ENCODE measurements at places on chromosomes 5 and 9. TPM values are rescaled to one million over a fixed set of nuclear protein-coding genes. Genes with fewer than 3 reads are reported as not detected.

GRCh38 chr9:134936346-134937163 is 18.8 kb upstream of the FCN1 start:
- DNase-seq = peak; percentile 28

GRCh38 chr5:51162245-51162644 is 221.0 kb upstream of the ISL1 start:
- no peak for DNase-seq

- no peak for DNase-seq
Measured at GRCh38 chr5:54659700-54660131, 142.2 kb downstream of the SNX18 start.

- no peak for DNase-seq
Measured at GRCh38 chr5:35926389-35927051, 11.9 kb downstream of the CAPSL start.

DNA sequence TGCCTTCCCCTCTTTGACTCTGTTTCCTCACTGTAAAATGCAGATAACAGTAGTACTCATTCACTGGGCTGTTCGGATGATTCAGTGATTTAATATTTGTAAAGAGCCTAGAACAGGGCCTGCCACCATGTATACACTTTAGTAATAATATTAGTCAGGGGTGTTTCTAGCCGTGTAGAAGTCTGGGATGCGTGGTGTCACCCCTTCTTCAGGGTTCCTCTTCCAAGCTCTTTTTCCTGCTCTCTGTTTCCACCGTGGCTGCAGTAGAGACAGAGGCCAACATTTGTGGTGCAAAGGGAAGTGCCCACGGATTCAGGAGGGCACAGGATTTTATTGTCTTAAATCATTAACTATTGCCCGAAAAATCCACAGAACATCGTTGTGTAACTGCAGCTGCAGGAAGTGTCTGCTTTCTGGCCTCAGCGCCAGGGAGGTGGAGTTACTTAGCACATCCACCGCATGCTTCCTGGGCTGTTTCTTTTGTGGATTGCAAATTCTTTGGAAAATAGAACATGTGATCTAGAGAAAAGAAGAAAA is 61.7 kb downstream of the TRIO start:
- peak; percentile 88 for DNase-seq

DNA sequence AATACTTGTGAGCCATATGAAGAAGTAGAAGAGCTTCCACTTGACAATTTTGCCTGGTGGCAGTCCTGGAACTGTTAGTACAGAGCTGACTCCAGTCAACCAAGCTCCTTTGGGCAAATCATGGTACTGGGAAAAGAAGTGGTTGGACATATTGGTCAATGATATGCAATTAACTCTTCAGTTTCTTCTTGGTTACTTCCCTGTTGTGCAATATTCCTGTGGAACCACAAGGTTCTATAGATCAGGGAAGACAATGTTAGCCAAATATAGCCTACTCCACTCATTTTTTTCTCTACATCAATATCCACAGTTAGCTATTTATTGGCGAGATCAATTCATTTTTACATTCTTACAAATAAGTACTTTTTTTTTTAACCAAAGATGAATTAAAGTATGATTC is 14.4 kb upstream of the GDA start:
- no peak for DNase-seq

DNA sequence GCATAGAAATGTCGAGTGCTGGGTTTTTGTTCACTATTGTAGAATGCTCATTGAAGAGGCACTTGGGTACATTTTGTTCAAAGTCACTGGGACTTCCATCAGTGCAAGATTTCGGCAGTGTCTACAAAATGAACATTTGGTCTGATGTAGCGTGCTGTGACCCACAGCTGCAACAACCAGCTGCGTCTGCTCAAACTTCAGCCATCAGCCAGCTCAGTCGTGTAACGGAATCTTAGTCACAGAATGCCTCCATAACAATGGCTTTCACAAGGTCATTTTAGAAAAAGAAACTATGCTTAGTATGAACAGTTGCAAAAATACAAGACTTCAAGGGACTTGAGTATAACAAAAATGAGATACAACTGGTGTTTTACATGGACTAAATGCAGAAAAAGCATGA is 828.1 kb upstream of the GRAMD2B start:
- DNase-seq = no peak

- DNase-seq = no peak
Measured at GRCh38 chr9:100087218-100087617, 11.6 kb downstream of the ERP44 start.

Gene GRXCR2
- total RNA-seq = not detected

Measured in posterior vena cava (tissue), 2 donors.